ENCODE measurements at places on chromosomes 1 and 21.

DNA sequence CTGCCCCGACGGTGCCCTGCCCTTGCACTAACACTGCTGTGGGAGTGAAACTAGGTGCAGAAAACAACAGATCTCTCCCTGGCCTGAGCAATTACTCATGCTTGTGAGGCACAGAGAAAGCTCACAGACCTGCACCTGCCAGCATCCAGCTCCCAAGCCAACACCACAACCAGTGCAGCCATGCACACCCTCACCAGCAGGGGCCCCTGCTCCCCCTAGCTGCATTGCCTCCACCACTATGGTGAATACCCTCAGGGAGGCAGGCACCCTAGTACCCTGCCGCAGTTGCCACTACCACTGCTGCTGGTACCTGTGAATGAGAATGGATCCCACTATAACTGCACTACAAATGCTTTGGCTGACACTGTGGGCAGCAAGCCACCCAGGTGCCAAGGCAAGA lies 7.1 kb upstream of the DIRAS3 start:
- H3K36me3 ChIP-seq = no peaks in the 10 kb centered on the region
- no peak overlapping the region for H3K27ac ChIP-seq
- DNase-seq = no peak
- no peaks in the 10 kb centered on the region for H3K4me1 ChIP-seq
- H3K27me3 ChIP-seq = no peaks in the 10 kb centered on the region

- no peaks in the 10 kb centered on the region for H3K36me3 ChIP-seq
- H3K4me3 ChIP-seq = no peak overlapping the region
Observed at GRCh38 chr1:54795841-54796468, 5.2 kb downstream of the TTC22 start.

- no peak overlapping the region for H3K27ac ChIP-seq
- no peak overlapping the region for H3K4me3 ChIP-seq
- H3K4me1 ChIP-seq = no peaks in the 10 kb centered on the region
- no peaks in the 10 kb centered on the region for H3K36me3 ChIP-seq
Observed at GRCh38 chr21:40340357-40340756, 473.1 kb downstream of the PCP4 start.

DNA sequence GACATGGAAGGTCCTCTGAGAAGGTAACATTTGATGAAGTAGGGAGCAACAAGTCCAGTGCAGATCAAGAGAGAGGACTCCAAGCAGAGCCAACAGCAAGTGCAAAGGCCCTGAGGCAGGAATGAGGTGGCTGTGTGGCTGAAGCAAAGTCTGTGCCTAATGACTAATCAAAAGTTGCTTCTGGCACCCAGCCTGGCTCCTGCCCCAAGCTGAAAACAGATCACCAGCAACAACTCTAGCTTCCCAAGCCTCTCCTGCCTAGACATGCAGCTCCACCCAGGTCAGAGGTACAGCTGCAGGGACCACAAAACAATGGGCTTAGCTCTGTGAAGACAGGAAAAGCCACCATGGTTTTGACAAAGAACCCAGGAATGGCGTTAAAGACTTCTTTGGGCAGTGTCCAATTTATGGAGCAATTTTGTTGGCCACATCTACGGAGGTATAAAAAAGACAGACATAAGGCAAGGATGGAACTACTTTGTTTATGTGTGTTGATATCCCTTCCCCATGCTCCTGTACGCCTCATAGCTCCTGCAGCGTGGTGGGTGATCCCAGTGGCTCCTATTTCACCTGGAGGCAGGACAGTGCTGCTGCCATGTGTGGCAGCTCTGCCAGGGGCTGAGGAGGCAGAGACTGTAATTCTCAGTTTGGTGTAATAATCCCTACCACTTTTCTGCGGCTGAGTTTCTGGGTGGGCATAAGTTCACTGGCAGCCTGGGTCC lies 26.4 kb upstream of the IGSF3 start:
- H3K4me1 ChIP-seq = peaks cover 34% of the 10 kb centered on the region
- H3K36me3 ChIP-seq = no peaks in the 10 kb centered on the region

GRCh38 chr1:36908096-36908495 lies 126.2 kb downstream of the GRIK3 start:
- no peak for DNase-seq
- H3K27me3 ChIP-seq = peaks cover 28% of the 10 kb centered on the region
- H3K4me3 ChIP-seq = no peak overlapping the region
- H3K27ac ChIP-seq = no peak overlapping the region
- no peaks in the 10 kb centered on the region for H3K36me3 ChIP-seq

- H3K36me3 ChIP-seq = no peaks in the 10 kb centered on the region
- no peak overlapping the region for H3K4me3 ChIP-seq
- H3K4me1 ChIP-seq = no peaks in the 10 kb centered on the region
- DNase-seq = no peak
- H3K27me3 ChIP-seq = no peaks in the 10 kb centered on the region
- H3K27ac ChIP-seq = no peak overlapping the region
Observed at GRCh38 chr21:19648391-19648790, 1244.8 kb upstream of the TMPRSS15 start.

GRCh38 chr1:4150262-4150661 lies 250.2 kb upstream of the C1orf174 start:
- no peaks in the 10 kb centered on the region for H3K36me3 ChIP-seq
- H3K4me1 ChIP-seq = no peaks in the 10 kb centered on the region
- no peak overlapping the region for H3K27ac ChIP-seq
- no peak for DNase-seq
- peaks cover 4% of the 10 kb centered on the region for H3K27me3 ChIP-seq

- H3K27ac ChIP-seq = no peak overlapping the region
- H3K4me3 ChIP-seq = no peak overlapping the region
- peaks cover 5% of the 10 kb centered on the region for H3K4me1 ChIP-seq
- peak; percentile 50 for DNase-seq
Observed at GRCh38 chr1:22289307-22289995, 146.6 kb upstream of the WNT4 start.

GRCh38 chr1:146036965-146037646 lies 15.6 kb upstream of the HJV start:
- H3K4me1 ChIP-seq = peaks cover 33% of the 10 kb centered on the region
- DNase-seq = peak; percentile 86
- H3K27me3 ChIP-seq = no peaks in the 10 kb centered on the region
- H3K4me3 ChIP-seq = peak overlapping the region; percentile 67

DNA sequence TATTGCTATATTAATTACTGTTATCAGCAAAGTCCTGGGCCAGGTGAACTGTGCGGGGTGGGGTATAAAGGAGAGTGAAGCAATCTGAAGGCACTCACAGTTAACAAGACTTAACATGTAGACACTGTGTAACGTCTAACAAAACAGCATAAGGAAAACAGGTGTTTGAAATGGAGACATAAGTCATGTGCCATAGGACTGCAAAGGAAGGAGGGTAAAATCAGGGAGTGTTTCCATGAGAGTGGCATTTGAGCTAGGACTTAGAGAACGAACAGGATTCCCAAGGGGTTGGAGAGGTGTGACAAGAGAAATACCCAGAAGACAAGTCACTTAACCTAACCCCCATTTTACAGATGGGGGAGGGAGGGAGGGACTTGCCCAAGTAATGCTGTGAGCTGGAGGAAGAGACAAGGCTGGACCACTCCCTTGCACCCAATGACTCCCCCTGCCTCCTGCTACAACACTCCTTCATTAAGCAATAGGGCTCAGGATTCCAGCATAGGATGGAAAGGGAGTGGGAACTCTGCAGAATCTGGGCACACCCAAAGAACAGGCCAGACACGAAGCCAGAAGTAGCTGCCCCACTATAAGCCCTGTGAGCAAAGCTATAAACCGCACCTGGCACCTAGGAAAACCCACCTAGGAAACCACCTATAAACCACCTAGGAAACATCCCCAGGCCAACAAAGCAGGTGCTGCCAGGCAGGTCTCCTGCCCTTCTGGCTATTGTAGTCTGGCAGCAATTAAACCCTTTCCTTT lies 6.6 kb downstream of the PEF1 start:
- no peak overlapping the region for H3K4me3 ChIP-seq
- H3K27me3 ChIP-seq = no peaks in the 10 kb centered on the region
- H3K36me3 ChIP-seq = peaks cover 12% of the 10 kb centered on the region
- peak overlapping the region; percentile 61 for H3K27ac ChIP-seq

- no peak overlapping the region for H3K4me3 ChIP-seq
- no peaks in the 10 kb centered on the region for H3K27me3 ChIP-seq
- DNase-seq = peak; percentile 78
- H3K4me1 ChIP-seq = peaks cover 18% of the 10 kb centered on the region
- no peaks in the 10 kb centered on the region for H3K36me3 ChIP-seq
Observed at GRCh38 chr1:153357076-153357852, 390 bp upstream of the S100A9 start.

DNA sequence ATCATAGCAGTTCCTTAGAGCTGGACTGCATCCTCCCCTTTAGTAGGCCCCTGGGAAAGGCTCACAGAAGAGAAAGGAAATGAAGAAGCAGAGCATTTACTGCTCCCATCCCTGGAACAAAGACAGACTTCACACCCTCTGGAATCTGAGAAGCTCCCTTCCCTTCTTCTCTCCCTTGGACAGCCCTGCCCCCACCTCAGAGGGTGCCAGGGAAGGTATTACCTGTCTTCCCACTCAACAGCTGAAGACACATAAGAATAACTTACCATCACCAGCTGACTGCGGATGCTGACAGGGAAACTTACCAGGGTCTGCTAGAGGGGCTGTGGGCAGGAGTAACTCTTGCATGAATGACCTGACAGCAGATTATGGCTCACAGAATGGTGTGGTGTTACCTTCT lies 14.1 kb upstream of the FAAH start:
- no peak overlapping the region for H3K27ac ChIP-seq
- no peaks in the 10 kb centered on the region for H3K36me3 ChIP-seq
- no peaks in the 10 kb centered on the region for H3K4me1 ChIP-seq
- no peaks in the 10 kb centered on the region for H3K27me3 ChIP-seq
- DNase-seq = no peak
- H3K4me3 ChIP-seq = no peak overlapping the region

GRCh38 chr1:240474133-240474614 lies 137.8 kb downstream of the GREM2 start:
- H3K27ac ChIP-seq = no peak overlapping the region
- DNase-seq = no peak
- no peaks in the 10 kb centered on the region for H3K27me3 ChIP-seq

DNA sequence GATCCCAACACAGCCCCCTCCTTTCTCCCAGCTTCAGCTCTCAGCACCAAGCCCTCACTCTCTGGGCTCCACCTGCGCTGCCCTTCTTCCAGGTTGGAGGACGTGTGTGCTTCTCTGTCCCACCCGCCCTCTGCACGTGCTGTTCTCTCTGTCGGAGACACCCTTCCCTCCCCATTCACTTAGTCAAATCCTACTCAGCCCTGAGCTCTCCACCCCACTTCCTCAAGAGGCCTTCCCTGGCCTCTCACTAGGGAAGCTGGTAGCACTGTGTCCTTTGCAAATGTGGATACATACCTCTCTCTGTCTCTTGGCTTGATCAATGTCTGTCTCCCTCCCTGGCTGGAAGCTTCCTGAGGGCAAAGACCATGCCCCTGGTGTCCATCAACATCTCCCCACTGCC lies 43.0 kb downstream of the TNFRSF8 start:
- peaks cover 18% of the 10 kb centered on the region for H3K27me3 ChIP-seq
- no peak overlapping the region for H3K4me3 ChIP-seq
- H3K36me3 ChIP-seq = no peaks in the 10 kb centered on the region
- H3K27ac ChIP-seq = no peak overlapping the region
- DNase-seq = no peak

DNA sequence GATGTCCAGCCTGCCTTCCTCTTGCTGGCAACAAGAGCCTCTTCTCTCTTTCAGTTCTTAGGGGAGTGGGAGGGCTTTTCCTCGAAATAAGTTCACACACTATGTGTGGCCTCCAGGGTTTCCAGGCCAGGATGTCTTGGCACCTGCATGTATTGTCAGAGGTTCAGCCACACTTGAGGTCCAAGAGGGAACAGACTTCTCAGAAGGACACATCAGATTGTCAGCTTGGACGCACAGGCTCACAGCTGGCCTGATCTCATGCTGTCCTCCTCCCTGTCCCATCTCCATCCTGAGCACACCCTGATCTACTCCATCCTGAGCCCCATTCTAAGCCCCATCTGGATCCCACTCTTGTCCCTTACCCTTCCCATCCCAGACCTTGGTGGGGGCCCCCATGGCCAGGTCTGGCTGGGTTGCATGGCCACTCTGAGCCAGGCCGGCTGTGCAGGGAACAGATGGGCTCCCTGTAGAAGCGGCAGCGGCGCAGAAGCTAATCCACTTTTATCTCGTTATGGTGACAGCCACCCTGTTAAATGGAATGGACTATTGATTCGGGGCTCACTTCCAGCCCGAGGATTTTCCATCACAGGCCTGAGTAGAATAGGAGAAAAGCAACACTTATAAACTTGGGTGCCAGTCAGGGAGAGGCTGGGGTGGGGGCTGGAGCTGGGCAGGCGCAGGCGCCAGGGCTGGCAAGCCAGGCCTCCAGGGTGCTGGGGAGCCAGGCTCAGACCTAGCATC lies 85.1 kb upstream of the CSF3R start:
- H3K27me3 ChIP-seq = peaks cover 32% of the 10 kb centered on the region
- H3K4me3 ChIP-seq = no peak overlapping the region
- peak; percentile 63 for DNase-seq
- no peaks in the 10 kb centered on the region for H3K36me3 ChIP-seq

GRCh38 chr1:154626456-154627256 lies 18.7 kb upstream of the ADAR start:
- peaks cover 3% of the 10 kb centered on the region for H3K36me3 ChIP-seq
- peak overlapping the region; percentile 86 for H3K4me3 ChIP-seq
- no peak for DNase-seq
- H3K27ac ChIP-seq = peak overlapping the region; percentile 90
- peaks cover 16% of the 10 kb centered on the region for H3K4me1 ChIP-seq

GRCh38 chr1:211487082-211487481 lies 4.9 kb downstream of the RD3 start:
- no peak for DNase-seq
- H3K4me3 ChIP-seq = no peak overlapping the region
- H3K27ac ChIP-seq = no peak overlapping the region
- H3K36me3 ChIP-seq = no peaks in the 10 kb centered on the region
- no peaks in the 10 kb centered on the region for H3K4me1 ChIP-seq

- no peaks in the 10 kb centered on the region for H3K4me1 ChIP-seq
- H3K36me3 ChIP-seq = no peaks in the 10 kb centered on the region
- no peak overlapping the region for H3K27ac ChIP-seq
- no peaks in the 10 kb centered on the region for H3K27me3 ChIP-seq
- no peak overlapping the region for H3K4me3 ChIP-seq
Observed at GRCh38 chr1:117007719-117008013, 6.1 kb downstream of the CD101 start.

DNA sequence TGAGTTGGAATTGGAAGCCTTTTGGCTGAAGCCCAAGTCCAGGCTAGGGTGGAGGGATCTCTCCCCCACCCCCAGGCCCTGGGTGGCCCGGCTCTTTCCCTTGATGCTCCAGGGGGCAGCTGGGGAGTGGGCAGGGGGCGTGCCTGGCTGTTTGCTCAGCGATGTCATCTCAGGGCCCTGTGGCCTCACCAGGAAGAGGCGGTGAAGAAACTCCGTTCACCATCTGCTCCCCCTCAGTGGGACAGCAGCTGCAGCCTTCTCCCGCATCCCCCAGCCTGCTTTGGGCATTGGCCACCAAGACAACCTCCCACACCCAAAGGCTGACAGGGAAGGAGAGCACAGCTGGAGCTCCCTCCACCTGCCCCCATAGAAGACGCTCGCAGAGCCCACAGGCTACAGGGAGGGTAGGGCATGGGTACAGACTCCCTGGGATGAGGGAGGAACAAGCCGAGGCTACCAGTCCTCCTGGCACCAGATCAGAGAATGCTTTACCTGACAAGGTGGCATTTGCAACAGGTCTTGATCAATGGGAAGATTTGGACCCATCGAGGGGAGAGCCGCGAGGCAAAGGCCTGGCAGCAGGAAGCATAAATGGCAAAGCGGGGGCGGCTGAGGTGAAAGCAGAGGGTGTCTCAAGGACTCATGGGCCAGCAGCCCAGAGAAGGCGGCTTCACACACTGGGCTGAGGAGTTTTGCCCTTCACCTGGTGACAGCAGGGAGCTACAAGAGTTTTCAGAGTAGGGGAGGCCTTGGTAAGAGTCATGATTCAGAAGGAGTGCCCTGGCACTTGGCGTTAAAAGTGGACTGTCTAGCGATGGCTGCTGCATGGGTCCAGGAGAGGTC lies 6.5 kb upstream of the GUCA2A start:
- DNase-seq = no peak
- H3K36me3 ChIP-seq = no peaks in the 10 kb centered on the region
- H3K4me3 ChIP-seq = no peak overlapping the region
- peaks cover 64% of the 10 kb centered on the region for H3K4me1 ChIP-seq

Data from suprapubic skin (tissue), 4 donors.